Activated T-helper 9 cell treated with anti-CD3 and anti-CD28 coated beads, Interleukin-2, amount 50 U/mL, for 16 hours (primary cell): ENCODE measurements at places on chromosomes 1 and 21.

DNA sequence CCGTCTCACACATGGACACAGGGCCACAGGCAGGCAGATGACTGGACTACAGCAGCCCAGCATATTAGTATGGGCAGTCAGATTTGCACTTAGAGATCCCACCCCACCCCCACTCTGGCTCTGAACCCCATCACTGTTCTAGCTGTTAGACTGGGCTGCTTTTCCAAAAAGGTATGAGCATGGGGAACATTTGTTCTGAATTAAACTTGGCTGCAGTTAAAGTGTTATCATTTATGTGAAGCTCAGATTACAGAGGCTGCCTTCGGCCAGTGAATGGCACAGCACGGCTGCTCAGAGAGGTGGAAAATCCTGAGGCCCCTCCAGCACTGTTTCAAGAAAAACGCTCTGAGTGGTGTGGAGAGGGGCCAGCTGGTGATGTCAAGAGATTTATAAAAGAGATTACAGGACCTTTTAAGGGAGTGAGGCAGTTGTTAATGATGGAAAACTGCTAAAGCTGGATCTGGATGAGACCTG is 6.9 kb upstream of the NOS1AP start:
- no peak for DNase-seq

GRCh38 chr1:182145441-182145840 is 83.9 kb upstream of the ZNF648 start:
- DNase-seq, result no peak

DNA sequence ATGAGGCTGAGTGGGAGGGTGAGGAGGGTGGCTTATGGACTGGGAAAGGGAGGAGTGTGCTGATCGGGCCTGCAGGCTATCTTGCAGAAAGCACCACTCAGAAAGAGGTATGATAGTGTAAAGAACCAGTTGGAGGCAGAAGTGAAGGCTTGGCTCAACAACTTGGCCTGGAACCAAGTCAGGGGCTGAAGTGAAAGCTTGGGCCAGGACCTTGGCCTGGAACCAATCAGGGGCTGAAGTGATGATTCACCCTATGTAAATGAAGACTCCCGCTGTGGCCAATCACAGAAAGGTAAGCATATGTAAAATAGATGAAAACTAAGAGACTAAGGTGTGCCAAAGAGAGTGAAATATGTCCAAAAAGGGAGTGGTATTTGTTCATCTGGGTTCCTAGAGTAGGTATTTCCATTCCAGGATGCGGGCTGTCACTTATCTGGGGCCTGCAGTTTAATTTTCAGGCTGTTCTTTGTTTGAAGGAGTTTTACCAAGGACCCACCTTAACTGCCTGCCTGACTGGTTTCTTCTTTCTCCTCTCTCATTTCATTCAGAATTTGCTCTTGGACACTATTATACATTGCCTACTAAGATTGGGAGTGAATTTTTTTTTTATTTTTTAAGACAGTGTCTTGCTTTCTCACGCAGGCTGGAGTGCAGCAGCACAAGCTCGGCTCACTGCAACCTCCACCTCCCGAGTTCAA is 5.1 kb upstream of the RFX5 start:
- no peak for DNase-seq

GRCh38 chr1:87325982-87326738 is 2.5 kb upstream of the LMO4 start:
- DNase-seq, result no peak

- no peak for DNase-seq
Measured at GRCh38 chr1:41576620-41577019, 92.1 kb upstream of the EDN2 start.

GRCh38 chr1:116424863-116425262 is 51.8 kb downstream of the ATP1A1 start:
- DNase-seq, result no peak

DNA sequence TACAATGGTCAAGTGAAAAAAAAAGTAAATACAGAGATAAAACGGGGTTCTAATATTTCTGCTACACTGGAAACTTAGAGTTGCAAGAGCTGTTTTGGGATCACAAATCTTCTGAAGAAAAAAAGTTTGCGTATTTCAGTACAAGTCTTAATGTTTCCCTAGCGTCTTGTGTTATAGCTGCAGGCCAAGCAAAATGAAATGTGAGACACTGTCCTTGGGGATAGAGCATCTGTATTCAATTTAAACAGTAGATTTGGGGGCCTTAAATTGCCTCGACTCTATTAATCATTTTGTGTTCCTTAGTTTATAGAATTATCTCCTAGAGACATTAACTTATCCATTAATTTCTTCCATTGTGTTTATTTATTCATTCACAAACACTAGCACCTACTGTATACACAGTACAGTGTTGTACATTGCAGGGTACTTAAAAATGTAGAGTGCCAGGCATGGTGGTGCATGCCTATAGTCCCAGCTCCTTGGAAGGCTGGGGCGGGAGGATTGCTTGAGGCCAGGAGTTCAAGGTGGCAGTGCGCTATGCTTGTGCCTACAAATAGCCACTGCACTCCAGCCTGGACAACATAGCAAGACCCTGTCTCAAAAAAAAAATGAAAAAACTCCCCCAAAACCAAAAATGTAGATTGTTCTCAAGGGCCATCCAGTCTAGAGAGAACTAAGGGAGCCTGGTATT is 7.9 kb downstream of the DISC1 start:
- DNase-seq, result no peak
